Fibroblast of lung (primary cell): ENCODE measurements at places on chromosomes 4 and X. TPM values are rescaled to one million over a fixed set of nuclear protein-coding genes. Genes with fewer than 3 reads are reported as not detected.
A peak's percentile ranks its signal among the peaks of the same experiment; 100 is the strongest.

The CHM gene
- 18.7 and 33.4 TPM in 2 replicates for total RNA-seq

The COX7B2 gene
- not detected in 2 replicates for total RNA-seq

- peak; percentile 28 for DNase-seq
Observed at GRCh38 chr4:126766241-126766640, 866.5 kb upstream of the INTU start.

- no peak for DNase-seq
Observed at GRCh38 chrX:27444093-27444908, 18.8 kb downstream of the PPP4R3C start.

GRCh38 chrX:107600366-107600765, 27.9 kb upstream of the PRPS1 start:
- DNase-seq = no peak

DNA sequence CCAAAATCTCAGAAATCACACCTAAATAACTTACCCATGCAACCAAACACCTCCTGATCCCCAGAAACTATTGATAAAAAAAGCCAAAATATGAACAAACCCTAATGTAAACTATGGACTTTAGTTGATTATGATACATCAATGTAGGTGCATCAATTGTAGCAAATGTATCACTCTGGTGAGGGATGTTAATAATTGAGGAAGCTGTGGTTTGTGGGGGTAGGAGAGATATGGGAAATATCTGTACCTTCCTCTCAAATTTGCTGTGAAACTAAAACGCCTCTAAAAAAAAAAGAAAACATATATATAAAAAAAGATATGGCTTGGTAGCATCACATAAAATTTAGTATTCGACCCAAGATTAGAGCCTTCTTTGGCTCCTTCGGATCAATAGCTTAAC, 144.3 kb upstream of the CPEB2 start:
- DNase-seq = no peak

DNA sequence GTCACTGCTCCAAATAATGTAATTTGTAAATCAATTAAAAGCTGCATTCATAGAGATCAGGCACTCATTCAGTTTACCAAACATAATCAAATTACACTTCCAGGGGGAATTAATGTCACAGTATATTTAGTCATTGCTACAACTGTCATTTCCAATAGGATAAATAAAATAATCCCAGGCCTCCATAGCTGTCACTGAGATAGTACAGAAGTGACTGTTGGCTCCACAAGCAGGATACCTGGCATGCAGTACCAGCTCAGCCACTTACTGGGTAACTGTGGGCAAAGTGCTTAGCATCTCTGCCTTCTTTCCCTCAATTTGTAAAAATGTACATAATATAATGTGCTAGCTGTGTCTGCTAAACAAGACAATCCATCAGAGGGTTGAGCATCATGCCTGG, 128.1 kb downstream of the CAMK2D start:
- DNase-seq = no peak

- DNase-seq = no peak
Observed at GRCh38 chr4:127737295-127737694, 7.1 kb downstream of the SLC25A31 start.
